Dermis microvascular lymphatic vessel endothelial cell (primary cell): ENCODE measurements at places on chromosomes 12 and 14. TPM values are rescaled to one million over a fixed set of nuclear protein-coding genes. Genes with fewer than 3 reads are reported as not detected.

Gene LRRC10
- not detected in 2 replicates for total RNA-seq

Gene SLC22A17
- 0.13 and 0.38 TPM in 2 replicates for total RNA-seq

Gene RNFT2
- 0.63 and 1.9 TPM in 2 replicates for total RNA-seq

GRCh38 chr12:24138041-24138440 is 188.6 kb upstream of the SOX5 start:
- no peak for DNase-seq

GRCh38 chr12:40226705-40227104 is 1.9 kb downstream of the LRRK2 start:
- no peak for DNase-seq

GRCh38 chr12:100984796-100985195 is 190.2 kb downstream of the ANO4 start:
- DNase-seq: no peak

DNA sequence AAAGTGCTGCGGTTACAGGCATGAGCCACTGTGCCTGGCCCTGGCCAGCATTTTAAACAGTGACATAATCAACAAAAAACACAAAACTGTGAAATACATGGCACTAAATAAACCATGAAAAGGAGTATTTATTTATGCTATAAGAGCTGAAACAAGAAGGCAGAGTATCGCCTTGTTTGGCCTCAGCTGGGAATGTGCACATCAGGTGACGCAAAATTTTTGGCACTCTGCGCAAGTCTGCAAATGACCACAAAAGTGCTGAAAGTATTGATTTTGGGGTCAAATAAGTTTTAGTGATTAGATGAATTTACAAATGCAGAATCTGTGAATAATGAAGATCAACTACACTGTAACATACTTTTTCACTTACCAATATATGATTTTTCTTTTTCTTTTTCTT is 36.6 kb upstream of the NFKBIA start:
- DNase-seq: no peak

GRCh38 chr14:51774209-51774608 is 86.2 kb upstream of the GNG2 start:
- no peak for DNase-seq

DNA sequence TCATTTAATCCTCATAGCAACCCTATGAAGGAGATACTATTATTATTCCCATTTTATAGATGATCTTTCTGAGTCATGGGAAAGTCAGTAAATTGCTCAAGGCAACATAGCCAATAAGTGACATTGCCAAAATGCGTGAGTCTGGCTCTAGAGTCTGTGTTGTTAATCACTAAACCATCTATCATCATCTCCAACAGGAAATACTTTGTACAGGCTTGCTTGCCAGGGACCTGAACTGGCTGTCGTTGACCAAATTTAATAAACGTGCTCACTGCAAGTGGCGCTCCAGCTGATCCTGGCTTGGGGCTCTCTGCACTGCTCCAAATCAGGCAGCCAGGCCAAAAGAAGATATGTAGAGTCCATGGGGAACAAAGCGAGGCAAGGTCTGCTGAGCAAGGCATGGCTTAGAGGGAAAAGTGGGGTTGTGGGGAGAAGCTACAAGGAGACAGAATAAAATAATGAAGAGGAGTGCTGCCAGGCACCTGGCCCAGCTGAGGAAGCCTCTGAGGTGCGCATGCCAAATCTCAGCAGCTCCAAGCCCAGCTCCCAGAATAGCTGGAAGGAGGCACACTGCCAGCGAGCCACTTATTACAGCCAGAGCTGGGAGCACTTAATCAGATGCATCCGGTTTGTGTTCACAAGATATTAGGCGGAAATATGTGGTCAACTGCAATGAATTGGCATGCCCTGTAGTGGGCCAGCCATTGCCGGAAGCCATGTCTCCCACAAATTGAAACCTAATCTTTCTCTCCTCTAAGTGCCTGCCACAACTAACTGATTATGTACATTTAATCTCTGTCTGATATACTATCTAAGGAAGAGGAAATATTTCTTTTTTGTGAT is 43.3 kb upstream of the PTPRO start:
- DNase-seq: peak; percentile 21

DNA sequence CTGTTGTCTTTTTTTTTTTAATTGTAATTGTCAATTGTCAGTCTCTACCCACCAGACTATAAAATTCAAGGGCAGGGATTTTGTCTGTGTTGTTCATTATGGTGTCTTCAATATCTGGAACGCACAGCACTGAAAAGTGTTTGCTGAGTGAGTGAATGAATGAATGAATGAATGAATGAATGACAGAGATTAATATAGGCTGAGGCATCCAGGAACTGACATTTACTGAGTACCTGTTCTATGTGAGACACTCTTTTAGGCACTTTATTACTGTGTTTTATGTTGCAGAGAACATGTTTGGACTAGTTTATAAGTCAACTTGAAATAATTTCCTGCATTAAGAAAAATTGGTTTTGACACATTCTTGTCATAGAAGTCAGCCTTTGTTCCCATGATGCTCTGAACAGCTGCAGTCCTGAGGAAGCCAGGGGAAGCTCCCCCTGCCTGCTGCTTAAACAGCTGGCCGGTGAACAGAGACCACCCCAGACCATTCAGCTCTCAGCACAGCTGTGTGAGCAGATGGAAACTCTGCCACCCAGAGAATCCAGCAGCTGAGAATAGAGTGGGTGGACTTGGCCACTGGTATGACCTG is 160.7 kb upstream of the CCND2 start:
- no peak for DNase-seq

DNA sequence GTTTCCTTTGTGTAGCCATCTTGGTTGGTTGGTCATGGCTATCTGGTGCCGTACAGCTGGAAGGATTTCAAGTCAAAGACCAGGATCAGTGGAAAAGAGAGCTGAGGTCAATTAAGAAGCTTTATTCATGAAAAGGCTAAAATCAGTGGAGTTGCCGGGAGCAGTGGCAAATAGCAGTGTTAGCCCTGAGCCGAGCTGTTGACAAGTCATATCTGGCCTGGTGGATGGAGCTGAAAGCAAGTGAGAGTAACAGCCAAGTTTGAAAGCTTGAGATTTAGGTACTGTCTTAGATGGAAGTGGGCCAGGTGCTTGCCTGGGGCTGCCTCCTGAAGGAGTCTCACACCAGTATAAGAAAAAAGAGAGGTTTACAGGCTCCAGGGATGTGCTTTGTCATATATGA is 9.0 kb downstream of the BATF start:
- DNase-seq: no peak

DNA sequence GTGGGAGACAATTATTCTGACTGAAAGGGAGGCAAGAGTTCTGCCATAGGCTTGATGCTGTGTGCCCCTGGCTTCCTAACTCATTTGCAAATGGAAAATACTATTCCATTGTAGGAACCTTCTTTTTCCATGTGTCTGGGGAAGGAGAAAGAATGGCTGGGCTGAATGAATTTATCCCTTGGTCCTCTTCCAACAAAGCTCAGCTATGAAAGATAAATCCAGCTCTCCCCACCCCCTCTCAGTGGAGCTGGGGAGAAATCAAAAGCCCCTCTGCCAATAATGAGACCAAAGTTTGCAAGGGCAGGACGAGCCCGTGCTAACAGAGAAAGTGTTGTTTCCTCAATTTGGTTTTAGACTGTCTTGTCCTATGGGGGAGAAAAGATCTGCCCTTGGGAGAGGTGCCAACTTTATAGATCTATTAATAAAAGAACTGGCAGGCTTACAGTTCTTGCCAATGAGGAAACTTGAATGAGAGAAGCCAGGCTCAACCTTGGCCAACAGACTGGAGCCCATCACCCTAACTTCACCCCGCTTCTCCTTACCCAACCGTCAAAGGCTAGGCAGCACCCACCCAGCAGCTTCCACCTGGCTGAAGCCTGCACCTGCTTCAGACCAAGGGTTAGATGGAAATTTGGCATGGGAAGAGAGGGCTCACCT is 8.9 kb upstream of the TCL1B start:
- DNase-seq: no peak

DNA sequence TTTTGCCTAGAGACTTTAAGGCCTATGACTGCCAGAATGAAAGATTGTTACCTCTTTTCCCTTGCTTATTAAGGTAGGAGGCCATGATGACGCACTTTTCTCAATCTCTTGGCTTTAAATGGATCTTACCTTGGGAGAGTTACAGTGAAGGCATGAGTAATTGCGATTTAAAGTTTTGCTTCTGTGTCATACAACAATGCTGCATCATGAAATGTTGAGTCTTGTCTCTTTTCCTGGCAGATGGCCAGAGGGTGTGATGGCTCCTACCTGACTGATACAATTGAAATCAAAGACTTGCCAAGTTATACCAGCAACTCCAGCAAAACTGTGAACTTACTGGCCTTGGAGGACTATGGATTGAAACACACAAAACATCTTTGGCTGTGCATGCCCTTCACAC is 17.2 kb upstream of the LRRK2 start:
- DNase-seq: no peak
